IPS-NIHi11 (cell line): ENCODE measurements at places on chromosomes 13 and 19.

DNA sequence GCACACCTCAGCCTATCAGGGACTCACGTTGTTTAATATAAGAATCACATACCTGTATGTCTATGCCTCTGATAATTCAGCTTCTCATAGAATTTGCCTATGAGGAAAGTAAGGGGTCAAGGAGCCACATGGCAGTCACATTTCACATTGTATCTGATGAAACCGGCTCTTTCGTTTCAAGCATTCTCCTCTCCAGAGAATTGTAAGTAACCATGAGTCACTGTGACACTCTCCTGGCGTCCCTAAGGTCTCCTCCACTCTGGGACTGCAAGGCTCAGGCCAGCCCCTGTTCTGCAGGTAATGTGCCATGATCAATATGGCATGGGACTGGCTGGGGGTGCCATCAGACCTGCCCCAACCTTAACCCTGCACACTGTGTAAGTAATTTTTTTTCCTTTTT, 503.3 kb downstream of the COG6 start:
- DNase-seq: no peak

- no peak for DNase-seq
Observed at GRCh38 chr13:30429235-30429634, 6.9 kb downstream of the UBE2L5 start.

GRCh38 chr19:31175564-31176348, 173.5 kb downstream of the TSHZ3 start:
- DNase-seq: no peak

- no peak for DNase-seq
Observed at GRCh38 chr19:46785980-46786235, 2.5 kb downstream of the SLC1A5 start.

DNA sequence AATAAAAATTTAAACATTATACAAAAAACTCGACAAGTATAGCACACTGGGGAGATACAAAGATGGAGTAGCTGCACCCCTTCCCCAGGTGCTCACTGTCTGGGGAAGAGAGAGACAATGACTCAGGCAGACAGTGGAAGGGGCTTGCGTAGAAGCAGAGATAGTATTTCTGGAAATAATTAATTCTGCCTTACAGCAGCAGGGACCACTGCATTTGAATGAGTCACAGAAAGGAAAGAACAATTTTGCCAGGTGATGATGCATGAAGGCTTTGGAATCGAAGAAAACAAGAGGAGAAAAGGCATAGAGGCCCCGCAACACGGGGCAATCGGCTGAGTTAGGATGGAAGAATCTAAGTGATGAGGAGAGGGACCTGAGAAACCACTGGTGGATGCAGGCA, 447.4 kb downstream of the EFNB2 start:
- no peak for DNase-seq

- DNase-seq: no peak
Observed at GRCh38 chr13:89565476-89566100, 1781.9 kb upstream of the MIR17HG start.

GRCh38 chr13:35470671-35471661, 5.5 kb downstream of the MAB21L1 start:
- peak; percentile 69 for DNase-seq

DNA sequence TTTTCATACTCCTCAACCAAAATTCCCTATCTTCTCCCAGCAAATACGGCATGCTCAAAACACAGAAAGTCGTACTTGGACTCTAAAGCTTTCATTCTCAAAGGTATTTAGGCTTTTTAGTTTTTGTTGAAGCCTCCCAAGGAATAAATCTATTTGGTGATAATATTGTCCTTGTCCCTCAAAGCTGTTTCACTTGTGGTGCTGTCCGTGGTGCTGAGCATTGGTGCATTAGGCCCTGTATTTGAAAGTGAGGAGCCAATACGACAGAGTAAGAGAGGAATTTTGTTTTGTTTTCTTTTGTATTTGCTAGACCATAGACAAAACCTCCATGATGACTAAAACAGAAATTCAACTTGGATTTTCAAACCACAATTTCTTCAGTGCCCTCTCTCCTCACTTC, 3.2 kb upstream of the LGALS13 start:
- peak; percentile 65 for DNase-seq
